ENCODE measurements at places on chromosomes 11 and 22. TPM values are rescaled to one million over a fixed set of nuclear protein-coding genes. Genes with fewer than 3 reads are reported as not detected.

- no peak for DNase-seq
Observed at GRCh38 chr11:65826984-65827735, 6.6 kb upstream of the SNX32 start.

Gene PDE2A
- total RNA-seq = 38.3 TPM

DNA sequence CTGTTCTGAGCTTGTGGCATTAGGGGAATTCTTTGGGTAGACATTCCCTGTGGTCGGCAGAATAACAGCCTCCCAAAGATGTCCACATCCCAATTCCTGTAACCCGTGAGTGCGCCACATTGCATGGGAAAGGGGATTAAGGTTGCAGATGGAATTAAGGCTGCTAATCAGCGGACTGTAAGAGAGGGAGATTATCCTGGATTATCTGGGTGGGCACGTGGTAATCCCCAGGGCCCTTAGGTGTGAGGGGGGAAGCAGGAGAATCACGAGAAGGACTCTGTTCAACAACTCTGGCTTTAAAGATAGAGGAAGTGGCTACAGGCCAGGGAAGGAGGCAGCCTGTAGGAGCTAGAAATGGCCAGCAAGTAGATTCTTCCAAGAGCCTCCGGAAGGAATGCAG lies 16.0 kb downstream of the CACNG2 start:
- no peak for DNase-seq

Gene OR52H1
- total RNA-seq = 0.38 TPM

GRCh38 chr11:12868315-12869073 lies 140.6 kb upstream of the RASSF10 start:
- no peak for DNase-seq

Gene BRMS1
- total RNA-seq = 54.6 TPM

DNA sequence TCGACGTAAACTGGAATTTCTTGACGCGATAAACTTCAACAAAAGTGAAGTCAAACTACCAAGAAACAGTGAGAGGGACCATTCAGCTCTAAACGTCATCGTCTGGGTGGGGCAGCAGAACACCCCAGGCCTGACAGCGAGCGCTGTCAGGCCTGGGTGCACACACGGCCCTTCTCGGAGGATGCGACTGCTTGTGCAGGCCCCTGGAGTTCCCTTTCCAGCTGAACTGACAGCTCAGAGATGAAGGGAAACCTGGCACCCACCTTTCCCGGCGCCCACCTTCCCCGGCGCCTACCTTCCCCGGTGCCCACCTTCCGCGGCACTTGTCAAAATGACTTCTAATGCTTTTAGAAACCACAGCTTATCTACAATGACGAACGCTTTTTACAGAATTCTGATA lies 47.9 kb downstream of the CERK start:
- no peak for DNase-seq

DNA sequence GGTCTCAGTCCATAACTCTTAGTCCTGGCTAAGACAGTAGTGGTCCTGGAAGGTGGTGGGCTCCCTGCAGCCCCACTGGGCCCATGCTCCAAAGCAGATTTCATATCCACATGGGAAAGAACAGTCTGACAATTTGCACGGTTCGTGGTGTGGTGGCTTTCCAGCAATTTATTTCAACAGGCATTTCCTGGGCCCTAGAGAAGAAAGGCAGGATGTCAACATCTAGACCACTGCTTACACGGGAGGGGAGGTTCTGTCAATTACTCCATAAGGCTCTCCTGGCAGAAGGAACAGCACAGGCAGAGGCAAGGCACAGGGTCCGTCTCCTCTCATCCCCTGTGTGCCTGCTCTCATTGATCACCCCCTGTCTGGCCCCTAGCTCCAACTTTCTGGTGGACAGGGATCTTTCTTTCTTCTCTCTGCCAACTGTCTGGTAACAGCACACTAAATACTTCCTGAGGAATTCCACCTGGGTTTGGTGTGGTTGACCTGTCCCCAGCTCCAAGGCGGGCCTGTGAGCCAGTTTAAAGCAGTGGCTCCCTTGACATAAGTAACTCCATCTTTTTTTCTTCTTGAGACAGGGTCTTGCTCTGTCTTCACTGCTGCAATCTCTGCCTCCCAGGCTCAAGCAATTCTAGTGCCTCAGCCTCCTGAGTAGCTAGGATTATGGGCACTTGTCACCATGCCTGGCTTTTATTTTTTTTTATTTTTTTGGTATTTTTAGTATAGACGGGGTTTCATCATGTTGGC lies 5.1 kb upstream of the A4GALT start:
- DNase-seq = no peak

DNA sequence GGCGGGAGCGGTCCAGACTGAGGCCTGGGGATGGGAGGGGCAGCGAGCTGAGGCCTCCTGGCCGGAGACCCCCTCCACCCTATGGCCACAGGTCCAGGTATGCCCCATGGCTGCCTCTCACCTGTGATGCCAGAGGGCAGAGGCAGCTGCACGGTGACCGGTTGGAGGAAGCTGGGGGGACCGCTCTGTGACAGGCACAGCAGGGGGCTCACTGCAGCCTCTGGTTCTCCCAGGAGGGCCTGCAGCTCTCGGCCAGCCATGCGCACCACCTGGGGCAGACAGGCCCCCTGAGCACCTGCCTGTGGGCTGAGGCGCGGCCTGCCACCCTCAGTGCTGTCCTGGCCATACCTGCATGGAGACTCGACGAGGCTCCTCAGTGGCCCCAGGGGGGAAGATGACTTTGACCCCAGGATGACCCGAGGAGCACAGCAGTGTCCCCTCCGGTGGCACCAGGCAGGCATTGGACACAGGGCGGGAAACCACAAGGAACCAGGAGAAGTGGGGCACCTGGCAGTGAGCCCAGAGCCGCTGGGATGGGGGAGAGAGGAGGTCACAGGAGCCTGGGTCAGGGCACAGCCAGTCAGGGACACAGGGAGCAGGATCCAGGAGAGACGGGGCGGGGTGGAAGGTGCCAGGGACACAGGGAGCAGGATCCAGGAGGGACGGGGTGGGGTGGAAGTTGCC lies 3.2 kb upstream of the SLC25A22 start:
- no peak for DNase-seq

- DNase-seq = no peak
Observed at GRCh38 chr11:13140873-13141655, 131.9 kb downstream of the RASSF10 start.

Gene OR6T1
- total RNA-seq = not detected

- DNase-seq = no peak
Observed at GRCh38 chr22:23149743-23150238, 4.5 kb downstream of the RAB36 start.

Gene THY1
- total RNA-seq = 7.6 TPM

- no peak for DNase-seq
Observed at GRCh38 chr11:68942095-68942620, 38.5 kb downstream of the IGHMBP2 start.

DNA sequence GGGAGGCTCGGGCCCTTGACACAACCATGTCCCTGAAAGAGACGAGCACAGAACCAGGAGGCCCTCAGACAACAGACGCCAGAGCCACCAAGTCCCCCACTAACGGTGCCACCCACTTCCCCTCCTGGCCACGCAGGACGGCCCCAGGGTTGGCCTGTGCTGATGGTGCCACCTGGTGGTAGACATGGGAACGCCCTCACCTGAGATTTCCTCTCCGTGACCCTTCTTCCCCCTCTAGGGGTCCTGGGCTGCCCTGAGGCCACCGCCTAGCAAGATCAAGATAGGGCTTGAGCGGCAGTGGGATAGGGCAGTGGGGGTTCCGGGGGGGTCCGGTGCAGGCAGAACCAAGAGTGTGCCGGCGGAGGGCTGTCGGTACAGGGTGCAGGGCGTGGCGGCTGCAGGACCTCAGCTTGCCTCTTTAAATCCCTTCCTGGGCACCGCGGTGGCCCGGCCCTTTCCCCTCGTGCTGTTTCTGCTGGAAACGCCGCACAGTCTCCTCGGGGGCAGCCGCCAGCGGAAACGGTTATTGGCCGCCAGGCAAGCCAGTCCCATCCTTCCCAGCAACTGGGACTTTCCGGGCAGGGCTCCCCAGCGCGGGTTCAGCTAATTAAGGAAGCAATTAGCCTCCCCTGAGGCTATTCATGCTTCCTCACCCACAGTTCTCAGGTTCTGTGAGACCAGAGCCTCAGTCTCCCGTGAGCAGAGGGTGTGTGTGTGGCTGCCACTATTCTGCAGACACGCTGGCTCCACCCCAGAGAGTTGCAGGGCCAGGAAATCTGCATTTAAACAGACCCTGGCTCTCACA lies 5.5 kb upstream of the NFAM1 start:
- DNase-seq = no peak
